ENCODE measurements at places on chromosomes 16 and 17. TPM values are rescaled to one million over a fixed set of nuclear protein-coding genes. Genes with fewer than 3 reads are reported as not detected.

GRCh38 chr16:83403761-83404160 lies 404.0 kb upstream of the HSBP1 start:
- no peak for DNase-seq

DNA sequence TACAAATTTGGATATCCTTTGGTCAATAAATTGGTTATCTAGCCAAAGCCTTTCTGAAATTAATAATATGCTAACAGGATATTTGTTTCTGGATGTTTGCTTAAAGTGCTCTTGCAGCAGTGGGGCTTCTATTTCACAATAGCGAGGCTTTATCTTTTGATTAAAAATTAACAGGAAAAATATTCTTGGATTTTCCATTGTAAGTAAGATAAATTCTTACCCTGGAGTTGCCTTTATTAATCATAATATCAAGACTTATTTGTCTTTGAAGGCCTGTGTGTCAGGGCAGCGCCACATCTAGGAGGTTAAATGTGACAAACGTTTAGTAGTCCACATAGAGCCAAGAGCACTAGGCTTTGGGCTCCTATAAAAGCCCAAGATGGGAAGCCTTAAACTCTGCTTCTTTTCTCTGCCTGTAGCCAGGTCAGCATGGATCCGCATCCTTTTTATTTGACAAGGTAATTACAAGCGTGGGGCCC lies 5.3 kb downstream of the TMEM97 start:
- no peak for DNase-seq

- no peak for DNase-seq
Measured at GRCh38 chr16:85137323-85138072, 25.2 kb upstream of the CIBAR2 start.

DNA sequence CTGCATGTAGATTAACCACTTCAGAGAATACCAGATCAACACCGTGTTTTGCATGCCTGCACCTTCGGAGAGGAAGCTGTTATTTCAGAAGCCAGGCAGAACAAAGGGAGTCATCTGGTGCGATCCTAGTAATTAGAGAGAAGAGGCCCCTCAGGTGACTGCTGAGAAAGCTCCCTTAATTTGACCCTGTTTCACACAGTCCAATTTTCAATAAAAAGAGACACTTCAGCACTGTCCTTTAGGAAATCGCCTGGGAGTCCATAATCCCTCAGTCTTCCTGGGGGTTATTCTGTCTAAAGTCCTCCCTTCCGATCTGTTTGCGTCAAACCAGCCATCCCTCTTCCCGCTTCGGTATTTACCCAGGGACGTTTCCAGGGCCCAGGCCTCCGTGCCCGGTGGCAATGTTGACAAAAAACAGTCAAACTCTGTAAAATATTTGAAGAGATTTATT lies 23.4 kb upstream of the TNRC6C start:
- DNase-seq = no peak

GRCh38 chr16:84845496-84846002 lies 25.8 kb downstream of the CRISPLD2 start:
- DNase-seq = no peak

- peak; percentile 95 for DNase-seq
Measured at GRCh38 chr16:30922420-30922959, 882 bp upstream of the FBXL19 start.

DNA sequence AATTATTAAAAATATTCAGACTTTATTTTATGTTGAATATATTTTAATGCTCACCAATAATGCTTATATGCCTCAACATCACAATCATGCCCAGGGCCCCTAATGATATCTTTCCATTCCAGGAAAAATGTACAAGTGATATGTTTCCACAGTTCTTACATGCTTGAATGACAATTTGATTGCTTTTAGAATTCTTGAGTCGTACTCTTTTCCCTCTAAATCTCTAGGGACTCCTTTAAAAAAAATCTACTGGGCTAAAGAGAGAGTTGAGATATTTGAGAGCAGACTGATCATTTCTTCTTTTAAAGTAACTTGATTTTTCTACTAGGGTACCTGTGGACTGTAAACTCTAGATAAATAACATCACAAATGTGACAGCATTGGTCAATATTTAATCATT lies 18.2 kb upstream of the HLF start:
- no peak for DNase-seq

GRCh38 chr17:69588827-69589239 lies 174.3 kb downstream of the MAP2K6 start:
- DNase-seq = no peak

DNA sequence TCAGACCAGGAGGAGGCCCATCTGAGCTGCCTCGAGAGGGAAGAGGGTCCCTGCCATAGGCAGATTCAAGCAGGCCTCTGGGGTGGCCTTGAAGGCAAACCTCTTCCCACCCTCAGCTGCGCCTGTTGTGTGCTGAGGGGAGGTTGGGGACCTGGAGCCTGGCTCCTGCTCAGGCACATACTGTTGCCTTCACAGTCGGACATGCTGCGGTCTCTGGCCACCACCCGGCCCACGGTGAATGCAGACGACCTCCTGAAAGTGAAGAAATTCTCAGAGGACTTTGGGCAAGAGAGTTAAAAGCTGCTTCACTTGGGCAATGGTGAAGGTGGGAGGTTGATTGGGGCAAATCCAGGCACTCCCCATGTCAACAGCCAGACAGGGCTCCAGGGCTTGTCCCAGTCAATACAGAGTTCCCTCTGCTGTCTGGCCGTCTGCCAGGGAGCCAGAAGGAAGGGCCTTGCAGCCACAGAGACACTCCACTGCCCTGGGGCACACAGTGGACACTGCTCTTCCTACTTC lies 6.3 kb downstream of the PDF start:
- DNase-seq = no peak

DNA sequence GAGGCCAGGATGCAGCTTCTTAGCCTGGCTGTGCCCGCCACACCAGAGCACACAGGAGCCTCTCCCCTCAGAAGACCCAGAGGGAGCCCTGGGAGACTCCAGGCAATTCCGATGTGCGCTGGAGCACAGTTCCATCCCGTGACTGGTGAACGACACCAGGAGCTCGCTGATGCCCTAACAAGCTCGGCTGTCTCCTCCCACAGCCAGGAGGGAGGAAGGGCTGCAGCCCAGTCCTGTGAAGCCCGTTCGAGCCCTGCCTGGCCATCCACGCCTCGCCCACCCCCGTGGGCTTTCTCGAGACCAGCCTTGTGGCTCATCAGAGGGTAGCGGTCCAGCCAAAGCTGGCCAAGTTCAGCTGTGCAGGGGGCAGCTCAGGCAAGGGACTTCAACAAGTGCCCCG lies 21.8 kb upstream of the RASD1 start:
- DNase-seq = no peak

GRCh38 chr16:11256661-11257130 lies 692 bp upstream of the SOCS1 start:
- no peak for DNase-seq

DNA sequence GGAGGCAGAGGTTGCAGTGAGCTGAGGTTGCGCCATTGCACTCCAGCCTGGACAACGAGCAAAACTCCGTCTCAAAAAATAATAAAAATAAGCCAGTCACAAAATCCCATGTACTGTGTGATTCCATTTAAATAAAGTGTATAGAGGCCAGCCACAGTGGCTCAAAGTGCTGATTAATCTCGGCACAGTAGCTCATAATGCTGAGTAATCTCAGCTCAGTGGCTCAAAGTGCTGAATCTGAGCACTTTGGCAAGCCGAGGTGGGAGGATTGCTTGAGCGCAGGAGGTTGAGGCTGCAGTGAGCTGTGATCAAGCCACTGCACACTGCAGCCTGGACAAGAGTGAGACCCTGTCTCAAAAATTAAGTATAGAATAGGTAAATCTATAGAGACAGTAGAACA lies 4.9 kb downstream of the TMED6 start:
- no peak for DNase-seq

GRCh38 chr17:65588181-65588808 lies 26.8 kb upstream of the AXIN2 start:
- DNase-seq = no peak

GRCh38 chr17:77769215-77769614 lies 189.3 kb upstream of the TNRC6C start:
- no peak for DNase-seq

GRCh38 chr16:12147681-12148080 lies 171.1 kb downstream of the SNX29 start:
- no peak for DNase-seq

GRCh38 chr16:58462089-58462488 lies 37.9 kb upstream of the NDRG4 start:
- DNase-seq = no peak

GRCh38 chr16:7334801-7335560 lies 2.3 kb downstream of the RBFOX1 start:
- no peak for DNase-seq

DNA sequence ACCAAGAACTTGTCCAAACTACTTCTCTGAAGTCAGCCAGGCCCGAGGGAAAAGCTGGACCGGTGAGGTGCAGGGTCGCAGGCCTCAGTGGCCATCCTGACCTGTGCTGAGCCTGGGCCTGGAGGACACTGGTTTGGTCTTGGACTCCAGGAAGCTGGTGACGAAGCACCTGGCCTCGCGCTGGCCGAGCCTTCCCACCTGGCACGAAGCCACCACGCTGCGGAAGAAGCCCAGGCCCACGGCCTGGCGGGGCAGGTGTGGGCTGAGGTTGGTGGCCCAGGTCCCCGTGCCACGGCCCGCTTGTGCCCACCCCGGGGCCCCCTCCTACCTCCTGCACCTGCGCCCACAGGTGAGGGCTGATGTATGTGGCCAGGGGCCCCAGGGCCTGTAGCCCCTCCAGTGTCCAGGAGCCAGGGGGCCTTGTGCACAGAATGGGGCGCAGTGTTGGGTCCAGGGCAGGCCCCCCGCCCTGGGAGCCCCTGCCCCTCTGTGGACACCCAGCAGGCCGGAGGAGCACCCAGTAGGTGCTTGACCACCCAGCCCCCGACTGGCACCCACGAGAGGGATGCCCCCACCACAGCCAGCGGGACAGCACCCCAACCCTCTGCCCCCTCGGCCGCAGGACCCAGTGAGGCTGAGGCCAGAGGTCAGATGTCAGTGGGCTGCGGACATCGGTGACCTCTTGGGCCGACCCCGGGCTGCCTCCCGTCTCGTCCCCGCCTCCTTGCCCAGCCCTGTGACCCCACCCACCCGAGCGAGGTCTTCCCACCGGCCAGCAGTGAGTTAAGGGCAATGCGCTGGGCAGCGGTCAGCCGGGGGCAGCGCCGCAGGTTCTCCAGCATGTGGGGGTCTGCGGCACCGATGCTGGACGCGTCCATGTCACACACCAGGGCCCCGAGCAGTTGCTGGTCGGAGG lies 13.8 kb downstream of the MSLN start:
- DNase-seq = no peak

- DNase-seq = no peak
Measured at GRCh38 chr17:73510981-73511718, 133.1 kb downstream of the SDK2 start.

DNA sequence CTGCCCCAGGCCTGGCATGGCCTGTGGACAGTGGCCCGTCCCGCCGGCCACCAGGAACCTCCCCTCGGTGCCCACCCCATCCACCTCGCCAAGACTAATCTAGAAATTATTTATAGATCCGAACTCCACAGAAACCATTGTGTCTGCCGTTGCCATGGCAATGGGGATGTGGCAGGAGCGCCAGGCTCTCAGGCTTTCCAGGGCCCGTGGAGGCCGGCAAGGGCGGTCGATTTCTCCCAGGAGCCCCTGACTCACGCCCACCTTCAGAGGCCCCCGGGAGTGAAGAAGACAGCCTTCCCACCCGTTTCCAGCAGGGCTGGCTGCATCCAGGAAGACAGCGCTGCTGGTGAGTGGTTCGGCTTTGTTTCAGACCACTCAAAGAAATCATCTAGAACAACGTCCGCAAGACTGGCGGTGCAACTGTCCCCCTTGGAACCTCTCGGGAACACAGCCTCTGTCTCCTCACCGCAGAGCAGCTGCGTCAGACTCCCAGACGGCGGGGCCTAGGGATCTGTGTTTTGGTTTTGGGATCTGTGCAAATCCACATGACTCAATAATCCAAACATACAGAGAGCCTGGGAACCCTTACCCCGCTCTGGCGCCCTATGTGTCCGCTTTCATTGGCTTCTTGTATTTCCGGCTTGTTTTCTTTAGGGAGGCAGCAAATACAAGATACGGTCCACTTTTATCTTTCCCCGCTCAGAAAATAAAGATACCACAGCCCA lies 48.5 kb upstream of the ZCCHC14 start:
- no peak for DNase-seq

Gene NOD2
- total RNA-seq = 3.7 TPM

Gene FAM20A
- total RNA-seq = not detected

Gene ENO3
- total RNA-seq = 26.3 TPM

Gene SENP3
- total RNA-seq = 49.6 TPM

Gene GLTPD2
- not detected for total RNA-seq

Gene MAF
- 0.18 TPM for total RNA-seq

Gene IKZF3
- 220 TPM for total RNA-seq

Gene GPR139
- total RNA-seq = not detected

Gene SLC9A5
- total RNA-seq = 2.5 TPM

Gene CIAO3
- 43.1 TPM for total RNA-seq

Gene FOXJ1
- 0.44 TPM for total RNA-seq
